ENCODE measurements at places on chromosomes 4 and X.

DNA sequence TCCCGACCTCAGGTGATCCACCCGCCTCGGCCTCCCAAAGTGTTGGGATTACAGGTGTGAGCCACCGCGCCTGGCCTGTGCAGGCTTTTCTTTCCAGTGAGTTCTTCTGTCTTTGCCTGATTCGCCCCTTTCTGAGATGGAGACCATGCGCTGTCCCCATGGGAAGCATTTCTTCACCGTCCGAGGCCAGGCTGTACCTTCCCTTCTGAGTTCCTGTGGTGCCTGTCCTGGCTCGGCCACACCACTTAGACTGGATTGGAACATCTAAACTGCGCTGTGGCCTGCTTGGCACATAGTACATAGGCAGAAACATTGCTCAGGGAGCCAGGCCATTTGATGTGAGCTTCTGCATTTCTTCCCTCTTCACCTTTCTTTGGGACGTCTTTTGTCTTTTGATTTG is 23.7 kb downstream of the FAM193A start:
- DNase-seq = no peak

DNA sequence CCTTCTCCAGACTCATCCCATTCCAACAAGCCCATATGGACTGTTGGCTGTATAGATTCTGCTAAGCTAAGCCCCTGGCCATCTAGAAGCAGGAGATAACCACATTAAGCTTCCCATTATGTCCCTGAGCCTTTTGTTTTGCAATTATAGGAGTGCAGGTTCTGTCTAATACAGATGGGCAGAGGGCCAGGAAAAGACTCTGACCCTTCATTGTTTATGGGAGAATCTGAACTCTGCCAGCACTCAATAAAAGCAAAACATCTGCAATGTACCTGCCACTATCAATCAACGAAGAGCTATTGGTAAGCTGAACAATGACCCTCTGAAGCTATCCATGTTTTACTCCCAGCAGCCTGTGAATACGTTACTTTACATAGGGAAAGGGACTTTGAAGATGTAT is 207.3 kb upstream of the CLNK start:
- DNase-seq = no peak

DNA sequence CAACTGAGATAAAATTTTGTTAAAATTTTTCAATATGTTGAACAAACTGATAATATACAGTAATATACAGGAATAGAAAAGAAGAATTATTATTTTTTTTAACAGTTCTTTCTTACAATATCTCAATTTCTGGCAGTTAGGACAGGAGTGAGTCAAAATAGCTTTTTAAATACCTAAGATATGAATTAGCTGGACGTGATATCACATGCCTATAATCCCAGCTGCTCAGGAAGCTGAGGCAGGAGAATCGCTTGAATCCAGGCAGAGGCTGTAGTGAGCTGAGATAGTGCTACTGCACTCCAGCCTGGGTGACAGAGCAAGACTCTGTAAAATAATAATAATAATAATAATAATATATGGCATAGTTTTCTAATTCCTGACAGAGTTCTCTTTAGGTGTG is 1039.3 kb downstream of the STPG2 start:
- DNase-seq = no peak

DNA sequence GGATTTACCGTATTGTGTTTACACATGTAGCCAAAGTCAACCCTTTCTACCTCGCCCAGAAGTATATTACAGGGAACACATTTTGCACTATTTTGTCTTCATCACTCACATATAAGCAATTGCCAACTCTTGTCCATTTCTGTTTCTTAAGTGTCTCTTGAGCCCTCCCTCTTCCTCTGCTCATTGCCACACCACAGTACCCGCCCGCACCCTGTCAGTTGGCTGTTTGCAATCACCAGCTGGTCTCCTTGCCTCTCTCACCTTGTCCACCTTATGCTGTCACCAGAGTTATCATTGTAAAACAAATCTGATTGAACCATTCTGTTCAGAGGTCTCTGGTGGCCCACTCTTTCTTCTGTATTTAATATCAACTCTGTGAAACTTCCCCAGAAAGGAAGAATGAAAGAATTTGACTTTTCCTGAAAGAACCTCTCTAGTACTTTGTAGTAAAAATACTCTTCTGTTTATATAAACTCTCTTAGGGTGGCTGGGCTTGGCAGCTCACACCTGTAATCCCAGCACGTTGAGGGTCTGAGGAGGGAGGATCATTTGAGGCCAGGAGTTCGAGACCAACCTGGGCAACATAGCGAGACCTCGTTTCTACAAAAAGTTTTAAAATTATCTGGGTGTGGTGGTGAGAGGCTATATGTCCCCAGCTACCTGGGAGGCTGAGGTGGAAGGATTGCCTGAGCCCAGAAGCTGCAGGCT is 50.2 kb downstream of the ING2 start:
- DNase-seq = no peak

- DNase-seq = no peak
Measured at GRCh38 chr4:1365271-1366178, 18.5 kb downstream of the UVSSA start.

- DNase-seq = no peak
Measured at GRCh38 chr4:146472404-146472803, 49.3 kb downstream of the SLC10A7 start.

DNA sequence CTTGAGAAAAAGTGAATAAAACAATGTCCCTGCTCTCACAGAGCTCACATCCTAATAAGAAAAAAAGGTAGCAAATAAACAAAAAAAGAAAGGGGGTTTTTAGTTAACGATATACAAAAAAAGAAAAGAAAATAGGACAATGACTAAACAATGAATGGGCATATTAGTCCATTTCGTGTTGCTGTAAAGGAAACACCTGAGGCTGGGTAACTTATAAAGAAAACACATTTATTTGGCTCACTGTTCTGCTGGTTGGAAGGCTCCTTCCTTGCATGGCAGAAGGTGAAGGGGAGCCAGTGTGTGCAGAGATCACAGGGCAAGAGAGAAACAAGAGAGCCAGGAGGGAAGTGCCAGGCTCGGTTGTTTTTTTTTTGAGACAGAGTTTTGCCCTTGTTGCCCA is 4.7 kb upstream of the KLF3 start:
- DNase-seq = no peak

- peak; percentile 13 for DNase-seq
Measured at GRCh38 chrX:139639253-139639652, 68.7 kb downstream of the MCF2 start.

- DNase-seq = no peak
Measured at GRCh38 chr4:134585972-134586371, 384.4 kb upstream of the PABPC4L start.

Measured in caudate nucleus (tissue), 63 donors.